ENCODE measurements at places on chromosomes 1 and 21. TPM values are rescaled to one million over a fixed set of nuclear protein-coding genes. Genes with fewer than 3 reads are reported as not detected.

GRCh38 chr1:103788377-103788776 is 38.7 kb downstream of the AMY1C start:
- H3K27ac ChIP-seq: no peak overlapping the region
- no peak overlapping the region for H3K4me3 ChIP-seq
- no peaks in the 10 kb centered on the region for H3K4me1 ChIP-seq
- no peaks in the 10 kb centered on the region for H3K36me3 ChIP-seq

GRCh38 chr21:14901482-14901958 is 163.3 kb downstream of the NRIP1 start:
- no peaks in the 10 kb centered on the region for H3K4me1 ChIP-seq
- H3K27ac ChIP-seq: peak overlapping the region; percentile 7
- DNase-seq: no peak
- no peaks in the 10 kb centered on the region for H3K27me3 ChIP-seq

DNA sequence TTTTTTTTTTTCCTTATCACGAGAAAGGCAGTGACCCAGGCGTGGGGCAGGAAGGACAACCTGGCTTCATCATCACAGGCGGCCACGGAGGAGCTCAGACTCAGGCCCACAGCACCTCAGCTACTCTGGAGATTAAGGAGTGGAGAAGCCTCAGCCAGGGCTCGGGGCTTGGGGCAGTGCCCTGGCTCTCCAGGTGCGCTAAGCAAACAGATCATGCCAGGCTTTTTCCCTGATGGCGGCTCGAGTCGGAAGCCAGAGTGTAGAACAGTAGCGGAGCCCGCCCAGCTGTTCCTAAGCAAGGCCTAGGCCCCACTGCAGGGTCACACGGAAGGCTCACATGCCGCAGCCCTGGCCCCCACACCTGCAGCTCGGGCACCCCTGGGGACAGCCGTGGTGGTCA is 70.7 kb downstream of the AGPAT3 start:
- H3K27me3 ChIP-seq: no peaks in the 10 kb centered on the region
- H3K27ac ChIP-seq: no peak overlapping the region
- H3K4me1 ChIP-seq: peaks cover 19% of the 10 kb centered on the region

GRCh38 chr21:46604975-46605766 is at the start of gene S100B:
S100B (minus strand) TSS chr21:46605082; CDS start chr21:46602415, 2,667 bp downstream.
- peak within 1 kb of the TSS; percentile 94 for H3K27ac ChIP-seq
- H3K4me3 ChIP-seq: peak within 1 kb of the TSS; percentile 86
- peaks cover 37% of the 10 kb centered on the region for H3K4me1 ChIP-seq
- no peak for DNase-seq
- H3K36me3 ChIP-seq: peaks cover 6% of the 10 kb centered on the region

DNA sequence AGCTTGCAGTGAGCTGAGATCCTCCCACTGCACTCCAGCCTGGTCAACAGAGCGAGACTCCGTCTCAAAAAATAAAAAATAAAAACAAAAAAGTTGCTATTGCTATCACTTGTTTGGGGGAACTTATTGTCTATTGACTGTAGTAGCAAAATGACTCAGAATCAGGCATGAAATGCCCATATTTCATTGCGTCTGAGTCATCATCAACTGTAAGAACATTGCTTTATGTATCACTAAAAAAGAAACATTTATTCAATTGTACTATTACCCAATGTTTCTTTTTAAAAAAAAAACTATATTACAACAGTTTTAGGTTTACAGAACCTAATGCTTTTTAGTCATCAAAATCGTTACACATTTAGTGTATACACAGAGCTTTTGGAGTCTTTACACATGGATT is 91.0 kb upstream of the FMN2 start:
- H3K27me3 ChIP-seq: peaks cover 57% of the 10 kb centered on the region
- no peaks in the 10 kb centered on the region for H3K4me1 ChIP-seq
- H3K27ac ChIP-seq: no peak overlapping the region
- no peak overlapping the region for H3K4me3 ChIP-seq

- no peak overlapping the region for H3K27ac ChIP-seq
- DNase-seq: no peak
- H3K36me3 ChIP-seq: peaks cover 8% of the 10 kb centered on the region
- no peak overlapping the region for H3K4me3 ChIP-seq
- H3K27me3 ChIP-seq: no peaks in the 10 kb centered on the region
Observed at GRCh38 chr1:9107136-9107535, 21.8 kb downstream of the GPR157 start.

GRCh38 chr1:159802111-159802510 is at the start of gene FCRL6:
FCRL6 (plus strand) TSS chr1:159802360; CDS start chr1:159802425, 65 bp downstream.
- peaks cover 2% of the 10 kb centered on the region for H3K27me3 ChIP-seq
- H3K4me3 ChIP-seq: peak within 1 kb of the TSS; percentile 92
- no peaks in the 10 kb centered on the region for H3K36me3 ChIP-seq
- peaks cover 69% of the 10 kb centered on the region for H3K4me1 ChIP-seq
- no peak for DNase-seq

- H3K36me3 ChIP-seq: no peaks in the 10 kb centered on the region
- H3K4me3 ChIP-seq: peak overlapping the region; percentile 40
- peaks cover 15% of the 10 kb centered on the region for H3K4me1 ChIP-seq
- peak overlapping the region; percentile 7 for H3K27ac ChIP-seq
- DNase-seq: no peak
Observed at GRCh38 chr1:160375788-160376524, 9.1 kb downstream of the NHLH1 start.

DNA sequence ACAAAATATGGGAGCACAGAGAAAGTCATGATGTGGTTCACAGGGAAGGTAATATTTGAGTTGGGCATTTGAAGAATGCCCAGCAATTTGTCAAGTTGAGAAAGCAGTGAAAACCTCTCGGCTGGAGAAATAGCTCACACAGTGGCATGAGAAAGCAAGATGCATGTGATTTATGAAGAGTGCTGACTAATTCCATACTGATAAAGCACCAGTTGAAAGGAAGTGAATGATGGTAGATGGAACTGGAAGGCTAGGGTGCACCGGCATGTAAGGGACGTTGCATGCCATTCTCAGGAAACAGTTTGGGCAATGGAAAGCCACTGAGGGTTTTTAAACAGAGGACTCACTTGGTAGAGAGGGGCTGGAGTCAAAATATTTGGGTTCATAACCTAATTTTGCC is 53.5 kb upstream of the MTF2 start:
- H3K4me1 ChIP-seq: peaks cover 19% of the 10 kb centered on the region
- peaks cover 7% of the 10 kb centered on the region for H3K27me3 ChIP-seq
- H3K27ac ChIP-seq: no peak overlapping the region

DNA sequence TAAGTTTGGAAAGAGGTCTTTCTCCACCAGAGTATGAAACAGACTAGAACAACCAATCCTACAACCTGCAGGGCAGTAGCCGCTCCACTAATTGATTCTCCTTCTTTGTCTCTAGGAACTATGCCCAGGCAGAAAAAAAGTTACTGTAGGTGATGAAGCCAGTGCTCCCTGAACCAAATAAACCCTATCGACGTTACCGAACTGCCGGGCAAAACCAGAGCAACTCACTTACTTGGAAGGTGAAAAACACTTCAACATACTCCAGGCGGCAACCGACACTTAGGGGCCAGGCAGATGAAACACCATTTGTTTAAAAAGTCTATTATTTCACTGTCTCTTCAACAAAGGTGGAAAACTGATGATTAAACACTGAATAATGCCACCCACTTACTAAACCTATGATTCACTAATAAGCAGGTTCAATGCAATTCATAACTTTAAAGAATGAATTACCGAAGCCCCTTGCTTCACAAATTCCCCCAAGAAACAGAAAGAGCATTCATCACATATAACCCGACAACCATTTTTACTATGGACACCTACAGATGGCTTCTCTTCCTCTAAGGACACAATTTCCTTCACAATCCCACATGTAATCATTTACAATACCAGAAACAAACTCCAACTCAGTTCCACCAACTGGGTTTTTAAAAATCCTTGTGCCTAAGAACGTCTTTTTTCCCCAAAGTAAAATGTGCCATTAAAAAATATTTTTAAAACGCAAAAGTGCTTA is 1.6 kb downstream of the NRIP1 start:
- DNase-seq: no peak
- H3K4me3 ChIP-seq: peak overlapping the region; percentile 82
- peak overlapping the region; percentile 91 for H3K27ac ChIP-seq
- no peaks in the 10 kb centered on the region for H3K36me3 ChIP-seq
- H3K27me3 ChIP-seq: no peaks in the 10 kb centered on the region

GRCh38 chr1:156848461-156849150 is 10.3 kb downstream of the INSRR start:
- no peaks in the 10 kb centered on the region for H3K36me3 ChIP-seq
- peak overlapping the region; percentile 88 for H3K27ac ChIP-seq
- peak; percentile 70 for DNase-seq
- peaks cover 37% of the 10 kb centered on the region for H3K4me1 ChIP-seq
- peaks cover 10% of the 10 kb centered on the region for H3K27me3 ChIP-seq

DNA sequence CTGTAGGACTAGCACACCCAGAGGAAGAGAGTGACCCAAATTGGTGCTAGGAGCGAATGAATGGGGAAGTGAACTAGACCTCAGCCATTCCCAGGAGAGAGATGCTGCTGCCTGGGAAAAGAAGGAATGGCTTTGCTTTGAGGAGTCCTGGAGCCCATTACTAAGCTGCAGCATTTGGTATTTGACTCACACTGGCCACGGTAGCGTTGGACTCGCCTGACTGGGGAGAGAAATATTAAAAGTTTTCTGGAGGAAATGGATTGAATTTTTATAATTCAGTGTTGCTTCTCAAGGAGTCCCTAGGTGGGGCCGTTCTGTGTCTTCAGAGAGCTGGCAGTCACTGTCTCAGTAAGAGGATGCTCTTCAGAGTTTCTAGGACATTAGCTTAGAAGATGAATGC is 40.2 kb downstream of the PIK3CD start:
- peak overlapping the region; percentile 92 for H3K4me3 ChIP-seq
- H3K27ac ChIP-seq: peak overlapping the region; percentile 89
- DNase-seq: no peak
- H3K36me3 ChIP-seq: no peaks in the 10 kb centered on the region

DNA sequence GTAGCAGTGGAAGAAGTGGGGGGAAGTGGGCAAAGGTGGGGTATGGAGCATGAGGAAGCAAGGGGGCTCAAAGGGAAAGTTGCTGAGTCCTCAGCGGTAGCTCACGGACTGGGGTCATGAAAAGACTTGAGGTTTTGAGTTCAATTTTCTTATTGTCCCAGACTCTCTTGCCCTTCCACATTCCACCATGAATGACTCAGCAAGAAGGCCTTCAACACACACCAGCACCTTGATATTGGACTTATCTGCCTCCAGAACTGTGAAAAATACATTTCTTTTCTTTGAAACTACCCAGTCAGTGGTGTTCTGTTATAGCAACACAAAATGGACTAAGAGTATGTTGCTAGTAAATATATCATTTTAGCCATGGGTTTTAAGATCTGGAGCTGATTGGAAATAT is 17.3 kb upstream of the RHBDL2 start:
- no peaks in the 10 kb centered on the region for H3K27me3 ChIP-seq
- H3K27ac ChIP-seq: no peak overlapping the region
- peaks cover 9% of the 10 kb centered on the region for H3K4me1 ChIP-seq
- no peaks in the 10 kb centered on the region for H3K36me3 ChIP-seq
- DNase-seq: no peak
- no peak overlapping the region for H3K4me3 ChIP-seq

DNA sequence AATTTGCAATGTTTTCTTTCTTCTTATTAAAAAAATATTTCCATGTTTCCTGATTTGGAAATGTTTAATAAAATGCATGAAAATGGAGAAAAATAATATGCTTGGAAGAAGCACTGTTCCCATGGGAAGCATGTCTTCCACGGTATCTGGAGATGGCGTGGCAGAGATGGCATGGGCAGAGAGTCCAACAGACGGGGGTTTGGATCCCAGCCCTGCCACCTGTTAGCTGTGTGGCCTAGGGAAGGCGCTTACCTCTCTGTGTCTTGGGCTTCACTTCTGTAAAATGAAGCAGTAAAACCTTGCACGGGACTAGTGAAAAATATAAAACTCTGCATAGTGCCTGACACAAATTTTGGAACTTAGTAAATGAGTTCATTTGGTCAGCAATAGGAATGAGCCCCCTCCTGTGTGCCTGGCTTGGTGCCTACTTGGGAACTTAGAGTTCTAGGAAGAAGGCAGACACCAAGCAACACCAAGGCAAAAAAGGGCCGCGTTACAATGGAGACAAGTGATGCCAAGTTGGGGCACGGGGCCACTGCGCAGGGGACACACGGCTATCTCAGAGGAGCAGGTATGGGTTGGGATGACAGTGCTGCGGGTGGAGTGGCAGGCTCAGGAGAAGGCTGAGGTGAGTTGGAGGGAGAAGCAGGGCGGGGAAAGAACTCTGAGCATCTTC is 124.2 kb downstream of the KCNN3 start:
- H3K36me3 ChIP-seq: peaks cover 4% of the 10 kb centered on the region
- peak overlapping the region; percentile 40 for H3K27ac ChIP-seq
- H3K4me3 ChIP-seq: no peak overlapping the region
- no peak for DNase-seq

DNA sequence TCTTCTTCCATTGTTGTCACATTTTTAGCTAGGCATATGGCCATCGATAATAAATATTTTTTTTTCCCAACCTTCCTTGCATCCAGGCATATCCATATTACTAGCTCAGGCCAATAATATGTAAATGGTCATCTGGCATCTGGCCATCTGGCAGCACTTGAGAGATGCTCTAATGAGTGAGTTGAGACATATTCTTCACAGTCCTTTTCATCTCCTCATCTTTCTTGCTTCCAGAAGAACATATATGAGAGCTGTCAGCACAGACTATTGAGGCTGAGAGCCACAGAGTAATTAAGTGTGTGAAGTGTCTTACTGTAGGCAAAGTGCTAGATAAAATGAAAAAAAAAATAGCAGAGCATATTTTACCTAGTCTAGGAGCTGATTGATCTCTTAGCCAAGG is 628.4 kb upstream of the TMPRSS15 start:
- no peaks in the 10 kb centered on the region for H3K4me1 ChIP-seq
- H3K27me3 ChIP-seq: no peaks in the 10 kb centered on the region
- no peak overlapping the region for H3K27ac ChIP-seq
- no peak overlapping the region for H3K4me3 ChIP-seq

- no peak overlapping the region for H3K4me3 ChIP-seq
- no peaks in the 10 kb centered on the region for H3K36me3 ChIP-seq
- peaks cover 10% of the 10 kb centered on the region for H3K27me3 ChIP-seq
- no peak overlapping the region for H3K27ac ChIP-seq
Observed at GRCh38 chr1:248759644-248760043, 4.1 kb upstream of the LYPD8 start.

Gene ANGPTL1
- not detected for polyA plus RNA-seq

Gene KANK4
- polyA plus RNA-seq: not detected

Gene IFI44L
- 2.2 TPM for polyA plus RNA-seq

Gene KLHL12
- 15.1 TPM for polyA plus RNA-seq

Gene SLFNL1
- polyA plus RNA-seq: 0.12 TPM

Measured in naive thymus-derived CD8-positive, alpha-beta T cell (primary cell).